ENCODE measurements at places on chromosomes 1 and 21.

GRCh38 chr1:85502625-85503083, 37.7 kb upstream of the DDAH1 start:
- peak; percentile 5 for DNase-seq

DNA sequence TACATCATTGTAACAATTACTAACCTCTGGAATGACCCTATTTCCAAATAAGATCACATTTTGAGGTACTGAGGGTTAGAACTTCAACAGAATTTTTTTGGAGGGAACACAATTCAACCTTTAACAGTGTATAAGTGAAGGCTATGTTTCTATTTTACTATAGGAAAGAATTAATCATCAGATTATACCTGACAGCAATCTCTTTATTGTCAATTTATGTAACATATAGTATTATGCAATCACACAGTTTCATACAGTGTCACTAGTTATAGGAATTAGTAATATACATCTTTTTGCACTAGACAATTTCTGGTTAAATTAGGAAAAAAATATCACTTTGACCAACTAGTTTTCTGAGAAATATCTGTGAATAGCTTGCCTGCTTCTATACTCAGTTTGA, 59.1 kb downstream of the MSH4 start:
- no peak for DNase-seq

- peak; percentile 54 for DNase-seq
Observed at GRCh38 chr1:2314803-2315673, 76.3 kb downstream of the MORN1 start.

- no peak for DNase-seq
Observed at GRCh38 chr1:237692255-237692654, 198.5 kb downstream of the ZP4 start.

- DNase-seq, result no peak
Observed at GRCh38 chr1:186220067-186220466, 155.0 kb downstream of the TPR start.

- DNase-seq, result peak; percentile 85
Observed at GRCh38 chr1:182588500-182589396, at the start of gene RNASEL. Gene RNASEL (minus strand): TSS chr1:182589256. CDS start chr1:182586806, 2,450 bp downstream.

DNA sequence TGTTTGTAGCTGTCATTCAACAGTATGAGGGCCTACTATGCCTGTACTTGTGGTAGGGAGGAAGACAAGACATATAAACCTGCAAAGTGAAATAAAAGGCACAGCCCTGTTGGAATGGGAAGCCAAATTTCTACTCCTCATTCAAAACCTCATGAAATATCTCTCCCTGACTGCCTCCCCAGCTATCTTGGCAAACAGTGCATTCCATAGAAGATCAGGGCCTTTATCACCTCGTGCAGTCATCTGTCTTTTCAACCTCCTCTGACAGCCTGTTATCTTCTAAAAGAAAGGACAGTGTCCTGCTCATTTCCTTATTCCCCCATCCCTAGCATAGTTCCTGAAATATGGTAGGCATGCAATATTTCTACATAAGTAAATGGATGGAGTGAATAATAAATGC, 71.0 kb downstream of the SH3GLB1 start:
- DNase-seq, result no peak

GRCh38 chr1:20375563-20375962, 84.9 kb downstream of the VWA5B1 start:
- no peak for DNase-seq

DNA sequence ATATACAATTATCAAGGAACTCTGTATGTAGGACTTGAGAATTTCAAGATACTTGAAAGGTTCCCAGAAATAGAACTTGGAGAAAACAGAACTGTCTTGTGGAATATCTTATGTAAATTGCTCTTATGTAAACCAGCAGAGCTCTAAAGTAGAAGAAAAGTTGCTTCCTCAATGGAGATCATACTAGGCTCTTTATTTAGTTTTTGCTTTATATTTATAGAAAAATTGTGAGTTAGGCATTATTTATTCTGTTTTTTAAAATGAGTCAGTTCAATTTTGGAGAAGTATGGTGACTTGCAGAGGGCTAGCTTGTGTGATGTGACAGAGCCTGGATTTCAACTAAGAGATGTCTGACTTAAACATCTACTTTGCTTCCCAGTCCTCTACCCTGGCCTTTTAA, 40.4 kb downstream of the ATP6V1G3 start:
- no peak for DNase-seq

DNA sequence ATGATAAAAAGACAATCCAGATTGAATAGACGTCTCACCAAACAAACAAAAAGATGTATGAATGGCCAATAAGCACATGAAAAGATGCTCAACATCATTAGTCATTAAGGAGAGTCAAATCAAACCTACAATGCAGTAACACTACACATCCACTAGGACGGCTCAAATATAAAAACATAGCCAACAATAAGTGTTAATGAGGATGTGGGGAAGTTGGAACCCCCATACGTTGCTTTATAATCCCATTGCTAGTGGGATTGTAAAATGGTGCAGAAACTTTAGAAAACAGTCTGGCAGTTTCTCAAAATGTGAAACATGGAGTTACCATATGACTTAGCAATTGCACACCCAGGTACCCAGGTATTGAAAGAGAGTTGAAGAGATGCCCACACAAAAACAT, 14.7 kb upstream of the IL24 start:
- no peak for DNase-seq

- DNase-seq, result no peak
Observed at GRCh38 chr1:95953015-95953414, 719.0 kb downstream of the RWDD3 start.

GRCh38 chr1:220811695-220812094, 25.0 kb downstream of the MTARC1 start:
- DNase-seq, result no peak

DNA sequence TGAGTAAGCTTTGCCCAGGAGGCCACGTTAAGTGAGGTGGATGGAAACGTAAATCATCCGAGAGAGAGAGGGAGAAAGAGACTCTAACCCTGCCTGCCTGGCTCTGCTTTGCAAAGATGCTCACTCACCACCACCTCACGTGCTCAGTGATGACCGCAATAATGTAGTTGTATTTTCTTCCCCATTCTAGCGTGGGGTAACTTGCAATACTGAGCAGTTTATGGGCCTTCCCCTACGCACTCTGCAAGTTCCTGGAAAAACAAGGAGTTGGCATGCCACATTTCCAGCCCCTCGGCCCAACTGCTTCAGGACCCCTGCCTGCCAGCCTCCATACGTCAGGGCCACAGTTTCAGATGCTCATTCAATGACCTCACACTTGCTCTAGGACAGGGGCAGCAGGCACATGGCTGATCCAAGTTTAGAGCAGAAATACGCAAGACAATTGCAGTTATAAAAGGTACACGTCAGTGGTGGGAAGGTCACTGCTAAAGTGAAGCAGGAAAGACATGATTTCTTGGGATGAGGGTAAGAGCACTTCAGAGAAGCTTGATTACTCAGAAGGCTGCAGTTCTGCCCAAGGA, 112.5 kb upstream of the RAB4A start:
- DNase-seq, result peak; percentile 70

GRCh38 chr1:154839691-154840090, 30.4 kb downstream of the KCNN3 start:
- no peak for DNase-seq

DNA sequence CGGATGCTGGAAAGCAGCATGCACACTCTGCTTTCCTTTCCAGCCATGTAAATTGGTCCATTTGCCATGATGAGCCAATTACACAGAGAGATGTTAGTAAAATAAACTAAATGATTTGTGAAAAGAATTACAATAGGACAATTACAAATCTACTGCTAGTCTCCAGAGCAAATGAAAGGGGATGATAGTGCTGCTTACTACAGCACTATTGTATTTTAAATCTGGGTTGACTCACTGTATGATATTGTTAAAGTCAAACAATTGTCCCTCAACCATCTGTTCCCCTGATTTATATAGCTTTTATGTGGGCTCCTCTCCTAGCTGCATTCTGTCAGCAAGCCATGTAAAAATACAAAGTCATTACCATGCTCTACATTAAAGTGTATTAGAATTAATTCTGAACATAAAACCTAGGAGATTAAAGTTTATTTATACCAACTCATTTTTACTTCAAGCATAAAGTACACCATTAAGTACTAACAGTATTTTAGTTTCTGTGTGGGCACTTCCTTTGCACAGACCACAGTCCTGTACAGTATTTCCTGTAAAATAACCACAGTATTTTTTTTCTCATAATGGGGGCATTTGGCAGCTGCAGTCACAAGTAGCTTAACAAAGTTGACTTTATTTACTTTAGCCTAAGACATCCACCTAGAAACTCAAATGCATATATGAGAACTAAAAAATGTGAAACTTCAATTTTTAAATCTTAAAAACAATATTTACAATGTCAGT, 135.8 kb downstream of the VAV3 start:
- DNase-seq, result no peak

DNA sequence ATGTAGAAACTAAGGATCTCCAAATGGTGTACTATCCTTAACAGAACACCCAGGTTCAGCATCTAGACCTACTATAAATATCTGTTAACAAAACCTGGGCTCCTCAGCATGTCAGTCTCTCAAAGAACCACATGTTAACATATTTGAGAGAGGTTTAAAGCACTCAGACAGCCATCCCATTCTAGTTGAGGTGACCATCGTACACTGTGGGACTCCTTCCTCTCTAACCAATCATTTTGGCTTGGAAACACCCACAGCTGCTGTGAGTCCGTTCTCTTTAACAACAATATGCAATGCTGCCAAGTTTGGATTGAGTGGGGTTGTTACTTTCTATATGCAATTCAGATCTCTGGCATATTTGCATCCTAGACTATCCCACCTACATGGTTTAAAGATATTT, 105.8 kb downstream of the MRPL39 start:
- no peak for DNase-seq

DNA sequence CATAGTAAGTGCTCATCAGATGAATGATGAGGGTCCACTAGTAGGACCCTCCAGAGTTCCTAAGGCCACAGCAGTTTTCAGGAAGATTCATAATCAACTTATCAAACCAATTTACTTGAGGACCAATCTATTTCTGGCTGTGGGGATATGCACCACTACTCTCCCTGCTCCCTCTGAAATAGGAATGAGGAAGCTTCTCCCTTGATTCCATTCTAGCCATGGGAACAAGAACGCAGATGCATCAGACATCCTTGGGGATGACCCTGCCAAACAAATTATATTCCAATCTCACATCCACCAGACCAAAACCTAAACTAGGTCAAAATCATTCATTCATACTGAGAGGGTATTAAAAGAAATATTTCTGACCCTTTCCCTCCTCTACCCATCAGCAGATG, 31.5 kb downstream of the JAK1 start:
- no peak for DNase-seq

DNA sequence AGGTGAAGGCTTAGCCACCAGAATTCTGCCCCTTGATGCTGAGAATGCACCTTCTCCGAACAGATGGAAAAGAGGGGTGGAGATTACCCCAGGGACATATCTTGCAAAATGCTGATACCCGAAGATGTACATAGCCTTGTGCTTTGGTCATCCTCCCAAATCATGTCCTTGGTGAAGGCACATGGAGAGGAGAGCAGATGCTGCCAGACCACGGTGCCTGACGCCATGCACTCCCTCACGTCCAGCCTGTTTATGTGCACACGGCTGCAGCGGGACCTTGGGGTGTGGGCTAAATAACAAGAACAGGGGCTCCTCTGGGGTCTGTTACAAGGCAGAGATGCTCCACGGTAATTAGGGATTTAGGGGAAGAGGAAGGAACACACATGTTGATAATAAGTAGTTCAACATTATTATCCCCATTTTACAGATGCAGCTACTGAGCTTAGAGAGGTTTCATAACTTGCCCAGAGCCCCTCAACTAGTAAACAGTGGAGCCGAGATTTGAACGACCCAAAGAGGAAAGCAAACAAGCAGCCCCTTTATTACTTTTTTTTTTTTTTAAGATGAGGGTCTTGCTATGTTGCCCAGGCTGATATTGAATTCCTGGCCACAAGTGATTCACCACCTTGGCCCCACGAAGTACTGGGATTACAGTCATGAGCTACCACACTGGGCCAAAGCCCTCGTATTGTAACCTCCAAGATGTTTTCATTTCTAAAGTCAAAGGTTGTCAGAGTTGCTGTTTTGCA, 12.9 kb downstream of the EPHX1 start:
- DNase-seq, result no peak

GRCh38 chr1:232587141-232588008, 42.6 kb downstream of the SIPA1L2 start:
- DNase-seq, result no peak

GRCh38 chr1:11925938-11926292, 312 bp downstream of the KIAA2013 start:
- peak; percentile 91 for DNase-seq

- no peak for DNase-seq
Observed at GRCh38 chr1:31297277-31298247, 730 bp downstream of the ZCCHC17 start.

- peak; percentile 91 for DNase-seq
Observed at GRCh38 chr1:29237852-29238619, 1.7 kb downstream of the PTPRU start.

- no peak for DNase-seq
Observed at GRCh38 chr1:44328671-44329416, 26.2 kb downstream of the ERI3 start.

DNA sequence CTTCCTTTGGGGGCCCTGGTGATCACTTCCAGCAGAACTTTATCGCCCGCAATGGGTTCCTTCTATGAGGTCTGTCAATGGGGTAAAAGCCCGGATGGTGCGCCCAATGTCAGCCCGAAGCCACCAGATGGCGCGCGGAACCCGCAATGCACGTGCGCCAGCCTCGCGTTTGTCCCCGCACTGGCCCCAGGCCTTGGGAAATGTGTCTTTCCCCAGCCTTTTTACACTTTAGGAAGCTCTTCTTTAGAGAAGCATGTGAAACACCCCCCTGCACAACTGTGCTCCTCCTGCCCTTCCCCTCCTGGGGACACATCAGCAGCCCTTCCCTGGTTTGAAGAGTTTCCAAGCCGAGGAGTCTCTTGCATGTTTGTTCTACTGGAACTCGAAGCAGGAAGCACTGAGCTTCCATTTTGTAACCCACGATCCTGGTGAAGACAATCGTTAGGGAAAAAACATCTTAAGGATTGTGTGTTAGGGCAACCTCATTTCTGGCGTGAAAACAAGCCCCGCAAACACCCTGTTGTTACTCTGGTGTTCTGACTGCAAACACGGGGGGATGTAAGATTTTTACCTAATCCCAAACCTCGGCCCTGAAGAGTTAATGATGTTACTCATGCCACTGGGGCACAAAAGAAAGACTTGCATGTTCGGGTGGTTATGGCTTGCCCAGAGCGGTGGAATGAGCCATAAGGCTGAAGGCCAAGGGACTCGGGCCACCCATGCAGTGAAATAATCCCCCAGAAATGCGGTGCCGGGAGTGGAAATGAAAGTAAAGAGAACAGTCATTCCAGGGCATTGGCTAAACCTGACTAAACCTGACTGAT, 20.4 kb upstream of the TARBP1 start:
- peak; percentile 96 for DNase-seq

- no peak for DNase-seq
Observed at GRCh38 chr1:190000365-190000872, 477.2 kb downstream of the BRINP3 start.

All from upper lobe of left lung (tissue), 6 donors.